ENCODE measurements at places on chromosomes 4 and X. TPM values are rescaled to one million over a fixed set of nuclear protein-coding genes. Genes with fewer than 3 reads are reported as not detected.

Gene CT45A10
- total RNA-seq: not detected

Gene GLRB
- total RNA-seq: 25.6 TPM

Gene ZFP42
- not detected for total RNA-seq

Gene IL3RA
- total RNA-seq: 1.7 TPM

Gene FRMPD3
- total RNA-seq: 2.5 TPM

Gene GPR50
- not detected for total RNA-seq

Gene ADGRG2
- 3.0 TPM for total RNA-seq

Gene RAB9B
- total RNA-seq: 33.2 TPM

Gene NXF3
- total RNA-seq: not detected

Gene CENPE
- total RNA-seq: 3.4 TPM

Gene USP26
- total RNA-seq: not detected
